Naive thymus-derived CD8-positive, alpha-beta T cell (primary cell): ENCODE measurements at places on chromosomes 7 and 10.

- DNase-seq: no peak
Measured at GRCh38 chr7:12583176-12583575, 12.7 kb downstream of the SCIN start.

GRCh38 chr7:73353243-73353642, 25.3 kb downstream of the FKBP6 start:
- DNase-seq: no peak

- DNase-seq: no peak
Measured at GRCh38 chr7:151447312-151447711, 7.4 kb upstream of the CRYGN start.

- no peak for DNase-seq
Measured at GRCh38 chr7:51014811-51015210, 232.1 kb upstream of the GRB10 start.

DNA sequence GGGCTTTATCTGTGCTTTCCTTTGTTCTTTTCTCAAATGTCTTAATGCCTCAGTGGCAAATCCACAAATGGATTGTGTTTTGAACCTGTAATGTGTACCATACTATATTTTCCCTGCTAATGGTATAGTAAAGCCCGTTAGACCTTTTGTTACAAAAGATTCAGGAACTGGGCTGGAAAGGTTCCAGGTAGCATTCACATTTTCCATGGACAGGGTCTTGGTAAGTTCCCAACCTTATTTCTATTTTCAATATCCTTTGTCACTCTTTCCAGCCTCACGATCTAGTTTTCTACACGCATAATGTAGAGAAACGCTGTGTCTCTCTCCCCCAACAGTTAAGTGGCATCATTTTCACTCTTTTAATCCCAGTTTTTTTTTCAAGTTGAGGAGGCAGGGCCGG, 153.0 kb downstream of the PLCE1 start:
- no peak for DNase-seq

DNA sequence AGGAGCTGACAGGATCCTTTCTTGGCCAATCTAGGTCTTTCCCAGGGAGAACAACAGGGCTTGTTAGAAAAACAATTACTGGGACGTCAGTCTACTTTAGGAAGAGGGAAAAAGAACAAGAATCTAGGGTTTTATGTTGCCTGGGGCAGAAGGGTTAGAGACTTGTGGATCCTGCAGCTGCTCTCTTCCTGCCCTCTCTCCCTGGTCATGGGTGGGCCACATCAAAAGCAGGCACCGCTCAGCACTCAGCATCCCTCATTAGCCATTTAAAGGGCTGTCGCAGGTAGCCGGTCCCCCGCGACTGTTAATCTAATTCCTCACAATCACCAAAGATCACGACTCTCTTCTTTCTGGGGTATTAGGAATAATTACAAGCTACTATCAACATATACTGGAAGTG, 631.9 kb downstream of the CALN1 start:
- DNase-seq: no peak
